ENCODE measurements at places on chromosomes 16 and 17. TPM values are rescaled to one million over a fixed set of nuclear protein-coding genes. Genes with fewer than 3 reads are reported as not detected.

Gene ACSM2A
- total RNA-seq = 0.49 TPM

DNA sequence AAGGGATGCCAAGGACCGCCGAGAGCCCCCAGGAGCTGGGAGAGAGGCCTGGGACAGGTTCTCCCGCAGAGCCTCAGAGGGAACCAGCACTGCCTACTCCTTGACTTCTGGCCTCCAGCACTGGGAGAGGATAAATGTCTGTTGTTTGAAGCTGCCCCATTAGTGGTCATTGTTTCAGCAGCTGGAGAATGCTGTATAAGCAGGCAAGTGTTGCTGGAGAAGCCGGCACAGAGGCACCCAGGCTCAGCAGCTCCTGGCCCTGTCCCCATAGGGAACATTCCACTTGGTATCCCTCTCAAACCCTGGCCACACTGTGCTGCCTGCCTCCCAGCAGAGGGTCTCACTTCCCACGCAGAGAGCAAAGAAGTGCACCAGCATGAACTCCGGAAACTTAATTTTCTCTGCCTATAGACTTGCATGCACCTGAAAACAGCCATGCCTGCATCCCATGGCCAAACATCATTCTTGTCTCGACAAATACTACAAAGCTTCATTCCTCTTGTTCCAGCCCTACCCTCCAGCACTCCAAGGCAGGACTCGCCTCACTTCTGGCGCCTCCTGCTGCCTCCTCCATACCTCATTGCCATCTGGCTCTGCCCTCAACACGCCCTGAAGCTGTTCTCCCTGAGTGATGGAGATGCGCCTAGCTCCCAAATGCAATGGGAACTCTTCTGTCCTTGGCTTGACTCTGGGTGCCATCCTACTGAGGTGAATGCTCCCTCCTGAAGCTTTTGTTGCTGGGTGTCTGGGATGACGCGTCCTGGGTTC lies 88.1 kb downstream of the DNAH17 start:
- H3K4me3 ChIP-seq = no peak overlapping the region
- no peaks in the 10 kb centered on the region for H3K36me3 ChIP-seq
- no peak for DNase-seq
- H3K27ac ChIP-seq = no peak overlapping the region

DNA sequence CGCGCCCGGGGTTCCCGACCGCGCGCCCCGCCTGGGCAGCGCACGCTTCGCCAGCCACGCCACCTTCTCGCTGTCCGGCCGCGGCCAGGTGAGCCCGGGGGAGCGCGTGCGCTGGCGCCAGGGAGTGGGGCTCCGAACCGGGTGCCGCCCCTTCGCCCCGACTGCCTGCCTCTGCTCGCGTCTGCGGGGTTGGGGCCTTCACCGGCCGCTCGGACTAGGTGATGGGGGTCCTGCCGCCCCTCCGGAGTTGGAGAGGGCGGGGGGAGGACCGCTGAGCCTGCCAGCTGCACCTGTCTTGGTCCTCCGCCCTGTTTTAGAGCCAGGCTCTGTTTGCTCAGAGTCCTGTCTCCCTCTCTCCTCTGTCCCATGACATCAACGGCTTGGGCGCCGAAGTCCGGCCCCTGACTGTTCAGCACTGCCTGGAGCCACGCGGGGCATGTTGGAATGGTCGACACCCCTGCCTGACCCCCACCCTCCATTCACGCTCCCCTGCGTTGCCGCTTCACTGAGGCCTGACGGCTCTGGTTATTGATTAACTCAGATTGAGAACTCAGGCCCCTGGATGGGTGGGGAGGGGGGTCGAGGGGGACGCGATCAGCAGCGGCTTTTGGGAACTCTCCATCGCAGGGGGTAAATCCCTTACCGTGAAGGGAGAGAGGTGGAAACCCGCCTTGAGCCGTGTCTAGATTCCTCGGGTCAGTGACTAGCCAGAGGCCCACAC lies 748 bp downstream of the SMTNL2 start:
- H3K4me1 ChIP-seq = peaks cover 14% of the 10 kb centered on the region
- H3K4me3 ChIP-seq = peak overlapping the region; percentile 27
- no peak for DNase-seq
- no peaks in the 10 kb centered on the region for H3K36me3 ChIP-seq

Gene ZG16
- not detected for total RNA-seq

Gene NACA2
- total RNA-seq = not detected

Gene CDK5R1
- 1.2 TPM for total RNA-seq

GRCh38 chr17:13509527-13509926 lies 92.2 kb downstream of the HS3ST3A1 start:
- no peaks in the 10 kb centered on the region for H3K4me1 ChIP-seq
- no peak for DNase-seq
- no peaks in the 10 kb centered on the region for H3K36me3 ChIP-seq
- H3K27ac ChIP-seq = no peak overlapping the region
- no peaks in the 10 kb centered on the region for H3K27me3 ChIP-seq

DNA sequence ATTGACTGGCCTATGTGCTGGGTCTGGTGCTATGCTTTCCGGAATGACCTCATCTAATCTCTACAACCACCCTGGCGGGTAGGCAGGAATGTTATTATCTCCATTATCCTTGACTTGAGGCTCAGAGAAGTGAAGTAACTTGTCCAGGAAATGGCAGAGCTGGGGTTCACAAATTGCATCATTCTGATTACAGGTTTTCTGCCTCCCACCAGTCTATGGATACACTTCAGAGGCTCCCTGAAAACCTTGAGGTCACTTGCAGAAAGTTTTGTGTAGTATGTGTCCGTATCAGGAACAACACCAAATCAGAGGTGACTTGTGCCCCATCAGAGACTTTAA lies 19.1 kb downstream of the NOD2 start:
- DNase-seq = no peak
- H3K4me1 ChIP-seq = peaks cover 10% of the 10 kb centered on the region
- H3K36me3 ChIP-seq = no peaks in the 10 kb centered on the region
- H3K27me3 ChIP-seq = no peaks in the 10 kb centered on the region
- peak overlapping the region; percentile 46 for H3K27ac ChIP-seq

- H3K4me3 ChIP-seq = no peak overlapping the region
- H3K4me1 ChIP-seq = no peaks in the 10 kb centered on the region
- no peaks in the 10 kb centered on the region for H3K27me3 ChIP-seq
- DNase-seq = no peak
These were observed 10.9 kb downstream of the LLGL2 start for GRCh38 chr17:75536366-75536765.

Gene KIF2B
- total RNA-seq = not detected

Gene FBXO47
- not detected for total RNA-seq

GRCh38 chr16:1290860-1291575 lies 18.4 kb upstream of the UBE2I start:
- H3K36me3 ChIP-seq = no peaks in the 10 kb centered on the region
- no peaks in the 10 kb centered on the region for H3K4me1 ChIP-seq

- no peak overlapping the region for H3K27ac ChIP-seq
- no peaks in the 10 kb centered on the region for H3K27me3 ChIP-seq
- H3K4me1 ChIP-seq = no peaks in the 10 kb centered on the region
These were observed 36.6 kb upstream of the HNF1B start for GRCh38 chr17:37781451-37781850.

Gene CCL7
- total RNA-seq = not detected

Gene EMP2
- 39.2 TPM for total RNA-seq

Gene STXBP4
- 18.3 TPM for total RNA-seq

DNA sequence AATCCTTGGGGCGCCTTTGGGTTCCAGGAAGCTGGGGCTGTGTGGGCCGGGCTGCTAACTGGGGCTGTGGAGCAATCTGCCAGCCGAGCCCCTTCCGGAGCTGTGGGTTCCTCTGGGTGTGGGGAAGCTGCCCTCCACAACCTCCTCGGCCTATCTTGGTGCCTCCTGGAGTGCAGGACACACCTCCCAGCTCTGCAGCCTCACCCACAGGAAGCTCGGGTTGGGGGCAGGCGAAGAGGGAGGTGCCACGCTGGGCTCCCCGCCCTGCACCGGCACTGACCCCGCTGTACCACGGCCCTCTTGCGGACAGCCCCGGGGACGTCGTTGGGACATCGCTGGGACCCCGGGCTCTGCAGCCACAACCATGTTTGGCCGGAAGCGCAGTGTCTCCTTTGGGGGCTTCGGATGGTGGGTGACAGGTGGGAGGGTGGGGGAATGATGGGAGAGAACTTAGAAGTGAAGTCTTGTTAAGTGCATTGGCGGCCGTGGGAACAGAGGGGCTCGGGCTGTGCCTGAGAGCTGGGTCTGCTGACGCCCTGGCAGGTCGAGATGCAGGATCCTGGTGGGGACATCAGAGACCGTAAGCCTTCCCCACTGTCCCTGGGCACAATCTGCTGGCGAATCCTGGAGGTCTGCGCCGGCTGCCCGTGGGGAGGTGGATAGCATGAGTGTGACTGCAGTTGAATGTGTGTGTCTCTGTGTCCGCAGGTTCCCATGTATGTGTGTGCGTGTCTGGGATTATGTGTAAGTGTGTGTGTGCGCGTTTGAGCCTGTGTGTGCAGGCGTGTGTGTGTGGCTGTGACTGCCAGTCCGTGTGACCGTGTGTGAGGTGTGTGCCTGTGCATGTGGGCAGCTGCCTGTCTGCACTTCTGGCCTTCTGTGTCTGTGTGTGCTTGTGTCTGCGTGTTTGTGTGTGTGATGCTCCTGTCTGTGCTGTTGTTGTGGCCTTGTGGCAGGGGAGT lies at the start of gene RAP1GAP2:
RAP1GAP2 (plus strand) TSS at position 275 of the 962 bp plus-strand sequence; CDS start at position 365, 90 bp downstream.
- DNase-seq = peak; percentile 77
- no peaks in the 10 kb centered on the region for H3K36me3 ChIP-seq
- no peaks in the 10 kb centered on the region for H3K27me3 ChIP-seq

GRCh38 chr16:13634253-13634652 lies 285.7 kb upstream of the ERCC4 start:
- no peaks in the 10 kb centered on the region for H3K4me1 ChIP-seq
- H3K36me3 ChIP-seq = no peaks in the 10 kb centered on the region
- no peaks in the 10 kb centered on the region for H3K27me3 ChIP-seq
- no peak for DNase-seq

Gene SPATA32
- not detected for total RNA-seq

- H3K4me3 ChIP-seq = peak within 1 kb of the TSS; percentile 92
- no peaks in the 10 kb centered on the region for H3K27me3 ChIP-seq
- H3K36me3 ChIP-seq = no peaks in the 10 kb centered on the region
- peaks cover 48% of the 10 kb centered on the region for H3K4me1 ChIP-seq
- peak within 1 kb of the TSS; percentile 98 for H3K27ac ChIP-seq
- DNase-seq = peak; percentile 95
These were observed at the start of gene GGNBP2 for GRCh38 chr17:36544307-36545076. GGNBP2 (plus strand) TSS chr17:36544919; CDS start chr17:36545725, 806 bp downstream.

DNA sequence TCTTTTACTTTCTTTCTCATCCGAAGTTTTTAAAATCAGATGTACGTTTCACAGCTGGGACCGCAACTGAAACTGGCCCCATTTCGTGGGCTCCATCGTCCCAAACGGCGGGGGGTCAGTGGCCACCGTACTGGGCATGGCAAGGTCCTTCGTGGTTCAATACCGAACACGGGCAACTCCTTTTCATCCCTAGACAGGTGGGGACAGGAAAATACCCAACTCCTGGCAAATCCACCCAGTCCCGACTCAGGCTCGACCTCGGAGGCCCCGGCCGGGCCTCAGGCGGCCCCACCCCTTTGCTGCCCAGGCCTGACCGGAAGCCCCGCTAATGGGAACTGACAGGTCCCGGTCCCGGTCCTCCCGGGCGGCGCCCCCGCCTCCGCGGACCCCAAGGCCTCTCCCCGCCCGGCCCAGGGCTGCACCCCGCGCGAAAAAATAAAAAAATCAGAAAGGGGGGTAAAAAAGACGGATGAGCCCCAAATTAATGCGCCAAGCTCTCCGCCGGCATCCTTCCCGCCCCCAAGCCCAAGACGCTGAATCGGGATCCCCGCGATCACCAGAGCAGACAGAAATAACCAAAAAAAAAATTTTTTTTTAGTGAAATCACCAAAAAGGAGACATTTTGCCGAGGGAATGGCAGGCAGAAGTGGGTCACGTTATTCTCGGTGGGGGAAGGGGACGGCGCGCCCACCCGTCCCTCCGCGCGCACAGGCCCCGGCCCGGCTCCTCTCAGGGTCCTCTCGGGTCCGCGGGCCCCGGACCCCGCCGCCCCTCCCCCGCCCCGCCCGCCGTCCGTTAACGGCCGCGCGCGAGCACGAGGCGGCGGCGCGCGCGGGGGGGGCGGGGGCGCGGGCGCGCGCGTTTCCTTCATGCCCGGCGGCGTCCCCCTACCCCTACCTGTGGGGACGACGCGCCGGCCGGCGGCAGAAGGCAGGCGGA lies 562 bp downstream of the ZC3H7A start:
- H3K27me3 ChIP-seq = no peaks in the 10 kb centered on the region
- H3K4me3 ChIP-seq = peak overlapping the region; percentile 96
- peak; percentile 87 for DNase-seq
- H3K4me1 ChIP-seq = no peaks in the 10 kb centered on the region
- H3K36me3 ChIP-seq = no peaks in the 10 kb centered on the region
- H3K27ac ChIP-seq = peak overlapping the region; percentile 99

GRCh38 chr17:79695797-79696609 lies 34.7 kb upstream of the ENPP7 start:
- peaks cover 36% of the 10 kb centered on the region for H3K4me1 ChIP-seq
- no peak overlapping the region for H3K4me3 ChIP-seq
- peak overlapping the region; percentile 49 for H3K27ac ChIP-seq
- no peaks in the 10 kb centered on the region for H3K27me3 ChIP-seq
- no peaks in the 10 kb centered on the region for H3K36me3 ChIP-seq
- DNase-seq = no peak

DNA sequence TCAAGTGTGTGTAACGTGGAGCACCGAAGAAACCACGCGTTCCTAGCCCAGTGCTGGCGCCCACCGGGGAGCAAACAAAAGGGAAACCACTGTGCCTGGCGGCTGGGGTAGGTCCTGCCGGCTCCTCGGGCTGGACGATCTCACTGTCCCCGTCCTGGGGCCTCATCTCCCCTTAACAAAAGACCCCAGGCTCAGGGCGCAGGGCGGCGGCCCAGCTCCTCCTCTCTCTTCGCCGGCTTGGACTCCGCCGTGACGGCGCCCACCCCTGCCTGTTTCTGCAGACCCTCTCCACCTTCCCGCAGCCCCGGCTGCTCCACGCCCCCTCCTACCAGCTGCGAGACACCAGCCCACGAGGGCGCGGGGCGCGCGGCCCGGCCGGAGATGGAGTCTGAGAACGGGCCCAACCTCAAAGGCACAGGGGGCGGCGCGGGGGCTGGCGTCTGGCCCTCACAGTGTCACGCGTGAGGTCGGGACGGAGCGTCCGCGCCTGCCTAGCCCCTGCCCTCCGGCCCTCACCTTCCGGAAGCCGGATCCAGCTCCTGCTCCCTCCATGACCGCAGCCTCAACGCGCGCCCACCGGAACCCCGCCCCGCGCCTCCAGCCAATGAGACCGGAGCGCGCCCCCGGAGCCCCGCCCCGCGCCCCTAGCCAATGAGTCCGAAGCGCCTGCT lies at the start of gene CENPX:
CENPX (minus strand) TSS at position 569 of the 671 bp plus-strand sequence; CDS start at position 552, 17 bp downstream.
- H3K27me3 ChIP-seq = no peaks in the 10 kb centered on the region
- H3K4me1 ChIP-seq = peaks cover 37% of the 10 kb centered on the region
- no peak for DNase-seq
- no peaks in the 10 kb centered on the region for H3K36me3 ChIP-seq
- peak within 1 kb of the TSS; percentile 85 for H3K4me3 ChIP-seq

Gene SDK2
- 0.83 TPM for total RNA-seq

GRCh38 chr16:63315229-63315628 lies 1279.0 kb upstream of the CDH8 start:
- H3K27ac ChIP-seq = no peak overlapping the region
- no peaks in the 10 kb centered on the region for H3K27me3 ChIP-seq

DNA sequence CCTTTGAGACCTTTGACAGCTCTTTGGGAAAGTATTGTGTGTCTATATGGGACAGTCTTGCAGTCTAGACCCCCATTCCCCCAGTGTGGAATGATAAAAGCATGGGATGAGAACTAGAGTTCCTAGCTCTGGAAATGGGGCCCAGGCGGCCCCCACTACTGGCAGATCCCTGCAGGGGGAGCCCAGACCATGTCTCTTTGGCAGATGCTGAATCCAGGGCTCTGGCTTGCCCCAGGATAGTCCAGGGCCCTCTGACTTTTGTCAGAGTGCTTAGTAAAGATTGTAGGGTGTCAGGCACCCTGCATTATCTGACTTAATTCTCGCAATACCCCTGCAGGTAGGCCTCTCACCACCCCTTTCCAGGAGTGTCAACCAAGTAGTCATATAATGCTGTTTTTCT lies 8.3 kb downstream of the ALKBH5 start:
- peaks cover 12% of the 10 kb centered on the region for H3K36me3 ChIP-seq
- no peaks in the 10 kb centered on the region for H3K4me1 ChIP-seq
- H3K27ac ChIP-seq = peak overlapping the region; percentile 99
- H3K27me3 ChIP-seq = no peaks in the 10 kb centered on the region

All from sigmoid colon (tissue), 7 donors.